ENCODE measurements at places on chromosomes 5 and 9.
A peak's percentile ranks its signal among the peaks of the same experiment; 100 is the strongest.

- no peak for DNase-seq
Measured at GRCh38 chr5:157269165-157269671, 3.3 kb downstream of the CYFIP2 start.

- no peak for DNase-seq
Measured at GRCh38 chr9:38423273-38423972, 831 bp downstream of the IGFBPL1 start.

DNA sequence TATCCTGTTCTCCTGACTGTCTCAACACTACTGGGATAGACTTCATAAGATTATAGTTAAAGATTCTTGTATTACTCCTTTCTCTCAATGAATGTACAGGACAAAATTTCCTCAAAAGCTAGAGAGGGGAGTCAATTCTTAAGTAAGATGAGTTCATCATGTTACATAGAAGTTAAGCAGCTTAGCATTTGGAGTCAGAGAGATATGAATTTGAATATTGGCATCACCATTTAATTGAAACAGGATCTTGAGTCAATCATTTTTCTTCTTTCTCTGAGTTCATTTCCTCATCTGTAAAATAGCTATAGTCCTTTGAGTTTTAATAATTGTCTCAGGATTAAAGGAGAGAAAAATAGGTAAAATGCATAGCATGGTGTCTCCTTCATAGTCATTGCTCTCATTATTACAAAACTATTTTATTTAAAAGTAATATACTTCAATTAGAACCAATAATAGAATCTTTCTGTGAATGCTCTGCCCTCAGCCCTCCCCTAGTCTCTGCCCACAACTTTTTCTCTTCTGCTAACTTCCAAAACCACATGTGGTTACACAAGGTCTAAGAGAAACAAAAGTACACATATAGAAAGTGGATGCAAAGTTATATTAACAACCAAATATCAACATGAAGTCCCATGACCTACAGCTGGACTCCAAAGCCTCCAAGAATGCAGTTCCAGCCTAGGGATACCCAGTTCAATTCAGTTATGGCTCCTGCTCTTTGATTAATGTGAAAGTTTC lies 265.6 kb downstream of the TLE1 start:
- no peak for DNase-seq

- DNase-seq: no peak
Measured at GRCh38 chr9:19223724-19224123, 6.8 kb upstream of the DENND4C start.

GRCh38 chr5:158435161-158435616 lies 576.2 kb upstream of the CLINT1 start:
- no peak for DNase-seq

DNA sequence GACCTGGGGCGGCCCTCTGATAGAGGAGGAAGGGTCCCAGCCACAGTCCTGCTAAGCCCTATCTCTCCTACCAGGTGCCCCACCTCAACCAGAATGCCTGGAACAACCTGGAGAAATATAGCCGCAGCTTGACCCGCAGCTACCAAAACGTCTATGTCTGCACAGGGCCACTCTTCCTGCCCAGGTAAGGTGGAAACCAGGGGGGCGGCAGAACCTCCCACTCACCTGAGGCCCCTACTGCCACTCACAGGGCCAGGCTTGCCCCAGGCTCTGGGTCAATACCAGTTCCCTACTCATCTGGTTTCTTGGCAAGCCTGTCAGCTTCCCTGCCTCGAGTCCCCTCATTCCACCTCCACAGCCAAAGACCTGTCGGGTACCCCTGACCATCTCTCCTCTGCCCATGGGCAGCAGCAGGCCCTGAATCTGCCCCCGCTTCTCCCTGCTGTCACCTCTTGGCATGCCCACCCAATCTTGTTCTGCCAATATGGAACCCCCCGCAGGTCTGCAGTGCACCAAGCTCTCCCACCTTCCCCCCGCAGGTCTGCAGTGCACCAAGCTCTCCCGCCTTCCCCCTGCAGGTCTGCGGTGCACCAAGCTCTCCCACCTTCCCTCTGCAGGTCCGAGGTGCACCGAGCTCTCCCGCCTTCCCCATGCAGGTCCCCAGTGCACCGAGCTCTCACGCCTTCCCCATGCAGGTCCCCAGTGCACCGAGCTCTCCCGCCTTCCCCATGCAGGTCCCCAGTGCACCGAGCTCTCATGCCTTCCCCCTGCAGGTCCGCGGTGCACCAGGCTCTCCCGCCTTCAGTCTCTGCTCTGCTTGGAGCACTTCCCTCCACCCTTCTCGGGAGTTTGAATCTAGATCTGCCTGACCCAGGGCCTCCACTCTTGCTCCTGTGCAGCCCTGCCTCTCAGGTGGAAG lies 2.6 kb downstream of the ENDOG start:
- DNase-seq: no peak

DNA sequence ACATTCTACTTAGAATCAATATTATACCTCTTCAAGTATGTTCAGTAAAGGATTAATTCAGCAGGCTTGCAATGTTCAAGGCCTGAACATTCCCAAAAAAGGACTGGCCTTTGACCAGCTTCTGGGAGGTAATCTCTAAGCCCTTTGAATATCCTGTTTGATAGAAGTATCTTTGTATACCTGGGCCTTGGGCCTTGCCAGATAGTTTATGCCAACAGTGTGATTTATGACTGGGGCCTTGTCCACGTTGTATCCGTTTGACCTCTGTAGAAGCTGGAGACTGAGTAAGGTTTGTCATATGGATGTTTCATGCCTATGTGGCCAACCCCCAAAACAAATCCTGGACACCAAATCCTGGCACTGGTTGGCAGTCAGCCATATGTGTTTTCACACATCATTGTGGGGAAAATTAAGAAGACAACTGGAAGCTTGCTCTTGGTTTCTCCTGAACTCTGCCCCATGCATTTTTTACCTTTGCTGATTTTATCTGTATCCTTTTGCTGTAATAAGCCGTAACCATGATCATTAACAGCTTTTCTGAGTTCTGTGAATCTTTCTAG lies 92.1 kb downstream of the RMI1 start:
- no peak for DNase-seq

- no peak for DNase-seq
Measured at GRCh38 chr5:175712681-175713085, 54.8 kb downstream of the HRH2 start.

DNA sequence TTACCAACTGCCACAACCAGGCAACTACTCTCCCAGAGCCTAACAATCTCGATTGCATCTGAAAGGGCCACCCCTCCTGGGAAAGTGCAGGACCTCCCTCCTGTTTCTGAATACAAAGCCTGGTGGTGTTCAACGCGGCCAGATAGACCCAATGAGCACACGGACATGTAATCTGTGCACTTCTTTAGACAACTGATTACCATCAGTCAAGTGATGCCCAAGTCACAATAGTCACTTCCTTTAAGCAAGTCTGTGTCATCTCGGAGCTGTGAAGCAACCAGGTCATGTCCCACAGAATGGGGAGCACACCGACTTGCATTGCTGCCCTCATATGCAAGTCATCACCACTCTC lies 739 bp downstream of the C9orf72 start:
- no peak for DNase-seq

DNA sequence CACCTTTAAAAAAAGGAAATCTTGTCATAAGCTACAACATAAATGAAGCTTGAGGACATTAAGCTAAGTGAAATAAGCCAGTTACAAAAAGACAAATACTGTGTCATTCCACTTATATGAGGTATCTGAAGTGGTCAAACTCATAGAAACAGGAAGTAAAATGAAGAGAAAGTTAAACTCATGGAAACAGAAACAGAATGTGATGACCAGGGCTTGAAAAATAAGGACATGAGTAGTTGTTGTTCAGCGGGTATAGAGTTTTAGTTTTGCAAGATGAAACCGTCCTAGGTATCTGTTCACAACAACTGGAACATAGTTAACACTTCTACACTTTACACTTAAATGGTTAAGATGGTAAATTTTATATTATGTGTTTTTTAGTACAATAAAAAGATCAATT lies 47.8 kb upstream of the SLC1A3 start:
- DNase-seq: no peak

DNA sequence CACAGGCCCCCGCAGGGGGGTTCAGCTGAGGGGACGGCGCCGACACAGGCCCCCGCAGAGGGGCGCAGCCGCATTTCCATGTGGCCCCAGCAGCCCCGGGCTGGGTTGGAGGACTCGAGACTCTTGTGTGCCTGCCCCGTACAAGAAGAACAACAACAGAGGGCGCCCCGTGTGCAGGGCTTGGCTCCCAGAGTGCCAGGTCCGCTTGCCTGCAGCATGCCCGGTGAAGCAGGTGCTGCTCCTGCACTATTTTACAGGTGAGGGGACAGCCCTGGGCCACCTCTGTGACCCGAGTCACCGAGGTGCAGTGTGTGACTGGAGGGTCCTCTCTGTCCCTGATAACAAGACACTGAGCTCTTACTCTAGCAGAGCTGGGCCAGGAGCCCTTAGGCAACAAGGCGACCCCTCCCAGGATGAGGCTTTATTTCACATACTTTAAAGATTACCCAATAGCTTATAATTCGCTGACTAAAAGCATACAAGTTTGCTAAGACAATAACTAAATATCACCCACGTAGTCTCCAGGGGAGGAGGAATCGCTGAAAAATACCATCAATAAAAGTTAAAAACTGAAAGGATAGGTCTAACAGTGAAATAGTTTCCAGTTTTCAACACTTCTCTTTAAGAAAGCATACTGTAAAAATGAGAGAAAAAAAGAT lies 41.7 kb upstream of the SLC9A3 start:
- DNase-seq: no peak

- no peak for DNase-seq
Measured at GRCh38 chr9:18864516-18864915, 168.5 kb downstream of the SAXO1 start.

- peak; percentile 46 for DNase-seq
Measured at GRCh38 chr5:75335952-75336614, 937 bp upstream of the HMGCR start.

GRCh38 chr9:35845824-35846771 lies 17.1 kb downstream of the TMEM8B start:
- DNase-seq: no peak

GRCh38 chr5:82255844-82256243 lies 22.3 kb downstream of the RPS23 start:
- DNase-seq: no peak

DNA sequence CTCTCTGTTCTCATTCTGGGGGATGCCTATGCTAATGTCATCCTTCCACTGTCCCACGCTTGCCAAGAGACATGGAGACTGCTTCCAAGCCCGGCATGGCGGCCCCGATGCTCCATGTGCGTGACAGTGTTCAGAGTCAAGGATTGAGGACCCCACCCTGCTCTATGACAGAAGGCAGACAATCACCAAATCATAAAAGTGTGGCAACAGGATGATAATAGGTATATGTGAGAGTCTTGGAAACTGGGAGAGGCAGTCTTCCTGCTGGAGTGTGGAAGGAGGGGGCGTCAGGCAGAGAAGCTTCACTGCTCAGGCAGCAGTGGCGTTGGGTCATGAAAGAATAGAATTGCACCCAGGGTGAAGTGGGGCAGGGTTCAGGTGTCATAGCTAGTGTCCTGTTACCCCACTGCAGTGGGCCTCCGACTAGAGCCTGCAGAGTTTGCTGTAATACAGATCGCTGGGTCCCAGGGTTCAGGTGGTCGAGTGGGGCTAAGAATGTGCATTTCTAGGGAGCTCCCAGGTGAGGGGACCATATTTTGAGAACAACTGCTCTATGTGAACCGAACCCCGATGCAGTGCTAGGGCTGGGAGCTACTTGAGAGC lies 12.5 kb upstream of the GADD45G start:
- no peak for DNase-seq

DNA sequence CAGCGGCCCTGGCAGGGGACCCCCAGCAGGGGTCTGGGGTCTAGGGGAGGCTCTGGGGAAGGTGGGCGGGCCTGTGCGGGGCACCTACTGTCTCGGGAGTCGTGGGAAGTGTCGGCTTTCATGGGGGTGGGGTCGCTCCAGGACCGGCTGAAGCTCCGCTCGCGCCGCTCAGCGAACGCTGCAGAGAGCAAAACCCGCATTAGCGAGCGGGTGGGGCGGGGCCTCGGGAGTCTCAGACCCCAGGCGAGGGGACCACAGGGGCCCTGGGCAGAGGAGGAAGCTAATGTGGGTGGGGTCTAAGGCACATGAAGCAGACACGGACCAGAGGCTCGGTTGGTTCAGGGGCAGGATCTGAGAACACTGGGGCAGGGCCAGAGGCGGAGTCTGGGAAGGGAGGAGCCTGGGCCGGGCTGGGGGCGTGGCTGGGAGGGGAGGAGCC lies 5.5 kb downstream of the NSMF start:
- DNase-seq: peak; percentile 43

GRCh38 chr5:157571357-157571827 lies 4.2 kb downstream of the ADAM19 start:
- peak; percentile 10 for DNase-seq

GRCh38 chr5:132250547-132250946 lies 6.9 kb upstream of the PDLIM4 start:
- DNase-seq: no peak

DNA sequence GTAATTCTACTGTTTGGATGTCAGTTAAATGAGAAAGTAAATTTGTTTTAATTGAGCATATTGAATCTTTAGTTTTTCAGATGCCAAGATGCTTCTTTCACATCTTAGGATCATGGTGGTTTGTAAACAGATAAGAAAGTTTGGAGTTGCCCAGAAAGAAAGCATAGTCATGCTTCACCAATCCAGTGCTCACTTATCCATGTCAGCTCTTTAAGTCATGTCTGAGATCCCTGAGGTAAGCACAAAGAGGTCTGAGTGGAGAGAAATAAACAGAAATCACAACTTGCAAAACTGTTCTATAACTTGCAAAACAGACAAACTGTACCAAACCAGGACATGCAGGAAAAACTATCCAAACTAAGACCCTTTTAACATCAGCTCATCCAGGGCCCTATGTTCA lies 87.7 kb downstream of the OSTF1 start:
- no peak for DNase-seq

DNA sequence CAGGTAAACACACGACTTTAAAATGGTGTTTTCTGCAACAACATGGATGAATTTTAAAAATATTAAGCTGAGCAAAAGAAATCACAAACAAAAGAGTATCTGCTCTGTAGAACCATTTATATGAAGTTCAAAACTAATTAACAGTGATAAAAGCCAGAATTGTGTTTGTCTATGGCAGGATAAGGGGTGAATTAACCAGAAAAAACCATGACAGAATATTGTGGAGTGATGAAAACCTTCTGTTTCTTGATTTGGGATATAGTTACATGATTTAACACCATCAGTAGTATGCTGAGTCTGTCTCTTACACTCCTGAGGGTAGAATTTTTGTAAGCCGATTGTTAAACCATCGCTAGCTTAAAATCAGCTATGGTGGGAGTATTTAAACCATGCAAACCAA lies 101.7 kb upstream of the ZNF366 start:
- no peak for DNase-seq

- no peak for DNase-seq
Measured at GRCh38 chr5:55724281-55724680, 12.2 kb upstream of the SLC38A9 start.

- no peak for DNase-seq
Measured at GRCh38 chr5:149450199-149450598, 71.1 kb upstream of the IL17B start.

GRCh38 chr5:144390133-144390532 lies 219.5 kb downstream of the KCTD16 start:
- no peak for DNase-seq

- DNase-seq: no peak
Measured at GRCh38 chr5:129689045-129689444, 58.8 kb upstream of the MINAR2 start.

Measured in amygdala (tissue), 56 donors.